Effector memory CD8-positive, alpha-beta T cell (primary cell): ENCODE measurements at places on chromosomes 7 and 10.
A peak's percentile ranks its signal among the peaks of the same experiment; 100 is the strongest.

DNA sequence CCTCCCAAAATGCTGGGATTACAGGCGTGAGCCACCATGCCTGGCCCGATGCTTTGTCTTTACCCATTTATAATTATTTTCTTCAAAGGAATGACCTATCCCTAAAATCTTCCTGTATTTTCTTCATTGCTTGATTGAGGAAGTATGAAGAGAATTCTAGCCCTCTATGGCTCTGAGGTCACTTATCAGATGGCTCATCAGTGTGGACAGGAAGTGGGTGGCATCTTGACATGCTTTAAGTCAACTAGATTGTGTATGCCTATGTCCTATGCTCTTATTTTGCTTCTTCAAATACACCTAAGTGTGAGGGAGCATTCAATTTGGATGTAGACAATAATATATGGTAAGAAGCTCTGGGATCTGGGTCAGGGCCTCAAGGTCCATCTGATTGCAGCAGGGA lies 1020.5 kb downstream of the LRMDA start:
- H3K27ac ChIP-seq, result no peak overlapping the region
- H3K27me3 ChIP-seq, result no peaks in the 10 kb centered on the region
- H3K36me3 ChIP-seq, result no peaks in the 10 kb centered on the region
- DNase-seq, result no peak

GRCh38 chr7:1011297-1012003 lies 28.5 kb downstream of the CYP2W1 start:
- peak; percentile 39 for DNase-seq
- H3K27ac ChIP-seq, result peak overlapping the region; percentile 88
- H3K4me1 ChIP-seq, result peaks cover 25% of the 10 kb centered on the region

DNA sequence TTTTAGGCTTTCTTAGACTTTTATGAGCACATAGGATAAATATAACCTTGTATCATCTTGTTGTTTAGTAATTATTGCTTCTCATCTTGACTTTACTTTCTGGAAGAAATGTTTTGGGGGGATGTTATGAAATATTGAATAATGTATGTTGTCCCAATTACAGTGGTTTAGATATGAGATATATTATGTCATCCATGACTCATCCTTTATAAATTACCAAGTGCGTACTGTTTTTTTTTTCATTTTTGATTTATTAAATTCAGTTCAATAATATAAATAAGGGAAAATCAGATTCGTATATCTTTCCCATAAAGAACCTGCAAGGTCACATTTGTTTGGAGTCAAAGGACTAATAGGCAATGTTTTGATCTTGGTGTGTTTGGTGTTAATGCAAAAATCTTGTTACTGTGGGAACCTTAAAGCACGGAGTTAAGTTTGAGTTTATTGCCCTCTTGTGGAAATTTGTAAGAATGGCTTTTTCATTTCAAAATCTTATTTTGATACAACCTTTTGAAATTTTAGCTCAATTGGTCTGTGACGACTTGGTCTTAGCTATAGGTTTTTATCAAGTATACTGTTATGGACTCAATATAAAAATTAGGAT lies 108.6 kb downstream of the SRI start:
- DNase-seq, result no peak
- no peaks in the 10 kb centered on the region for H3K27me3 ChIP-seq
- H3K36me3 ChIP-seq, result peaks cover 2% of the 10 kb centered on the region
- H3K27ac ChIP-seq, result no peak overlapping the region
- H3K4me1 ChIP-seq, result peaks cover 3% of the 10 kb centered on the region

DNA sequence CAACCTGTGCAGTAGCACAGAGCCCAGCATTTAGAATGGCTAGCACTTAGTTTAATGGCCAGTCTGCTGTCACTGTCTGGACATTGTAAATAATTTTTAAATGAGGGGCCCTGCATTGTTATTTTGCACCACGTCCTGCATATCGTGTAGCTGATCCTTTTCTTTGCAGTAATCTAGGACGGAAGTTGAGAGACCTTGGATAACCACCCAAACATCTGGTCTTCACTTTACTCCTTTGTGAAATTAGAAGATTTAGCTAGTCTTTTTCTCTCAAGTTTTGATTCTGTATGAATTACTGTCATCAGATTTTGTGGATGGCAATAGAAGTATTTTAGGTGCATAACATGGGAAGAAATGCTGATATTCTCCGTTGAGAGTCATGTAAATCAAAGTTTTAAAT lies 1.9 kb downstream of the MIOS start:
- H3K4me3 ChIP-seq, result no peak overlapping the region
- peaks cover 30% of the 10 kb centered on the region for H3K4me1 ChIP-seq
- H3K36me3 ChIP-seq, result no peaks in the 10 kb centered on the region
- DNase-seq, result no peak

DNA sequence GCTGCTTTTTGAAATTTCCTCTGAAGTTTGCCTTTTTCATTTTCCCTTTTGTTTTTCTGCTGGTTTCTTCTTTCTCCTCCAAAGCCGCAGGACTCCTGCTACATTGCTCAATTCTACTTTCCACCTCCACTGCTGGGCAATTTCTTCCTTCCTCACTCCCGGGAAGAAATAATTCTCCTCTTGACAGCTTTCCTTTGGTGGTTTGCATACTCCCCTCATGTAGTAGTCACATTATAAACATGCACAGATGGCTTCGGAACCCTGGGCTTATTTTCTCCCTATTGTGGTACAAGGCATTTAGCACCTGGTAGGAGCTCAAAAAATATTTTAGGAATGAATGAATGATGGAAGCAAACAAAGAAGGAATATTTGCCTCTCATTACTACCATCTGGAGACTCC lies 977.2 kb downstream of the LRMDA start:
- H3K4me1 ChIP-seq, result no peaks in the 10 kb centered on the region
- H3K27me3 ChIP-seq, result no peaks in the 10 kb centered on the region
- H3K4me3 ChIP-seq, result no peak overlapping the region
- no peak for DNase-seq
- no peak overlapping the region for H3K27ac ChIP-seq

GRCh38 chr10:69065406-69066361 lies 22.2 kb upstream of the SRGN start:
- no peaks in the 10 kb centered on the region for H3K36me3 ChIP-seq
- no peak overlapping the region for H3K4me3 ChIP-seq
- H3K4me1 ChIP-seq, result peaks cover 12% of the 10 kb centered on the region
- no peak overlapping the region for H3K27ac ChIP-seq

DNA sequence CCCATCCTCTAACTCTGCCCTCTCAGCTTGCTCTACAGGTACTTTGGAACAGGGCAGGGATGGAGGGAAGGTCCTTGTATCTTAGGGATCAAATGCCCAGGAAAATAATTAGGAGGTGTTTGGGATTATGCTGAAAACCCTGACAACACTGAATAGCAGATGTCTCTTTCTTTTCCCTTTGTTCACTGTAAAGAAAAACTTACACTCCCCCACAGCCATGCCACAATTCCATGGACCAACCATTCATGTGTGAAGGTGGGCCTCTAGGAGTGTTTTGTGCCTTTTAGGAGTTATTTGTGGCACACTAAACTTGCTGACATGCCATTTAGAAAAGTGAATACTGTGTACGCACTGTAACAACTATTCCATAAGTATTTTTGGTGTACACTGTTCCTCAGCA lies 108.1 kb downstream of the SNX10 start:
- H3K4me3 ChIP-seq, result peak overlapping the region; percentile 83
- H3K27me3 ChIP-seq, result peaks cover 73% of the 10 kb centered on the region
- no peak for DNase-seq
- H3K27ac ChIP-seq, result no peak overlapping the region

DNA sequence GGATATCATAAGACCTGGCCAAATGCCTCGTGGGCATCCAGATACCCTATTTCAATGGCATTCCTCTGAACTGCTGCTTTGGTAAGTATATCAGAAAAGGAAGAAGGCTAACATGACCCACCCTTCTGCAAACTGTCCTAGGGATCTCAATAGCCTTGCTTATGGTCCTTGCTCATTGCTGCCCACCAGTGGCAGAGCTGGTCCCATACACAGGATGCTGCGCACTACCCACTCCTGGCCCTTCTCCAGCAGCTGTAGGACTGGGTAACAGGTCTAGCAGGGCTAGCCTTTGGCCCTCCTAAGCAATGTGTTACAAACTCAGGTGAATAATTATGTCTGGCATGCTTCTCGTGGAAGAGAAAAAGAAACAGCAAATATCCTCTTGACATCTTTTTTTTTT lies 72.5 kb downstream of the C10orf90 start:
- no peak overlapping the region for H3K4me3 ChIP-seq
- H3K27me3 ChIP-seq, result no peaks in the 10 kb centered on the region
- no peak overlapping the region for H3K27ac ChIP-seq
- no peak for DNase-seq

DNA sequence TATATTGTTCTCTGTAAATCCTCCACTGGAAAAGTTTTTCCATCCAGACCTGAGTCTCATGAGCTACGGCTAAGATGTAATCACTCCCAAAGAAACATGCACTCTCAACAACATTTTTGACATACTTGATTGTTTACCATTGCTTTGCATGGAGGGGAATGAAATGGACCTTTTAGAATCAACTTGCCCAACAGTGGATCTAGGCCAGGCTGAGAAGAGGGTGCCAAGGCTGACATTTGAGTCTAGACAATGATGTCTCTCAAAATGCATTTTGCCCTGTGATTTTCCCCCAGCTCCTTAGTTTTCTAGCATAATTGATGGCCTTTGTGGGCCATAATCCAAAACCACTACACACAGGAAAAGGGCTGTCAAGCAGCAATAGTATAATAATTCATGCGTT lies 297.9 kb upstream of the KLF6 start:
- H3K4me1 ChIP-seq, result peaks cover 27% of the 10 kb centered on the region
- peaks cover 4% of the 10 kb centered on the region for H3K36me3 ChIP-seq
- H3K27me3 ChIP-seq, result no peaks in the 10 kb centered on the region
- no peak for DNase-seq
- H3K27ac ChIP-seq, result peak overlapping the region; percentile 46

GRCh38 chr10:48899781-48900180 lies 39.9 kb downstream of the LRRC18 start:
- no peak overlapping the region for H3K4me3 ChIP-seq
- H3K4me1 ChIP-seq, result no peaks in the 10 kb centered on the region
- H3K36me3 ChIP-seq, result no peaks in the 10 kb centered on the region
- H3K27me3 ChIP-seq, result peaks cover 11% of the 10 kb centered on the region
- DNase-seq, result no peak

DNA sequence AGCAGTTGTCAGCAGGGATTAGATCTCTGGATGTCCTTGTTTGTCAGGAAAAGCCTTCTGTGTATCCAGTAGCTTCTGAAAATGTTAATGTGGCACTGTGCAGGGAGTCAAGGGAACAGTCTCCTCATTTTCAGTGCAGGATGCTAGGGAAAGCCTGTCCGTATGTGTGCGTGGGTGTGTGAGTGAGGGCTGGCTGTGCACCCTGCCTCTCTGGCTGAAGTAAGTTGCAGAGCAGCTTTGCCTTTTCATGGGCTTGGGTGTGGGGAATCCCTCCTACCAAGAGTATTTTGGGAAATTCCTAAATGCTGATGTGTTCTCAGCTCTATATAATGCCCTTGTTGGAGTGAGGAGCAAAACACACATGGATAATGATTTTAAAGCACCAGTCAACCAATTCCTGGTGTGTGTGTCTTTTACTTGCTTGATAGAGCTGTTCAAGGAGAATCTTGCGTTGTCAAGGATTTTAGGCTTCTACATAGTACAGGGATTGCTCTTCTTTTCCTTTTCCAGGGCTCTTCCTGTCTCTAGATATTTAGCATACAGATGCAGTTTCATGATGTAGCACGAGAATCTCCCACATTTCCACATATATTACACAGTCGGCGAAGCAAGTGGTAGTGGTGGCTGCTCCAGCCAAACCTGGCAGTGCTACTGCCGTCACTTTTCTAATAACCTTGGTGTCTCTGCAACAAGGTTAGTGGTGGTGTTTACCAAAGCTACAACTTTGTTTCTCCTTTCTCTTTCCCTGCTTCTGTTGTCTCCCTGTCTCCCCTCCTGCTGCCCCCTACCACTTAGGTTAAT lies 92.8 kb downstream of the MCU start:
- H3K36me3 ChIP-seq, result no peaks in the 10 kb centered on the region
- no peaks in the 10 kb centered on the region for H3K27me3 ChIP-seq
- H3K4me1 ChIP-seq, result peaks cover 11% of the 10 kb centered on the region
- DNase-seq, result no peak
- H3K27ac ChIP-seq, result peak overlapping the region; percentile 5

DNA sequence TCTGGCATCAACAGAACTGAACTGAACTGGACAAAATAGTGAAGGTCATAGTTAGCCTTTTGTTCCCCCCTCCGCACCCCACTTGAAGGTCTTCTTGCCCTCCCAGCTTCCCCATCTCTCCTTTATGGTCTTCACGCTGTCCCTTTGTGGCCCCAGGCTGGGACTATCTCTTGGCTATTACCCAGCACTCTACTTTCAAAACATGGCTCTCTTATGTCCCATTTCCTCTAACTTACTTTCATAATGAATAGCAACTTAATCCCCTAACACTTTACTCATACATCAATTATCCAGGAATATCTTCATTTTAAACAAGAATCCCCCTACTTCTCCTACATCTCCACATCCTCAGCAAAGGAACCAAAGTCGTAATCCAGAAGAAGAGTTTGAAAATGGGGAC lies 135.3 kb upstream of the ITGB1 start:
- no peak overlapping the region for H3K27ac ChIP-seq
- H3K4me1 ChIP-seq, result peaks cover 4% of the 10 kb centered on the region
- H3K4me3 ChIP-seq, result no peak overlapping the region
- no peaks in the 10 kb centered on the region for H3K27me3 ChIP-seq

DNA sequence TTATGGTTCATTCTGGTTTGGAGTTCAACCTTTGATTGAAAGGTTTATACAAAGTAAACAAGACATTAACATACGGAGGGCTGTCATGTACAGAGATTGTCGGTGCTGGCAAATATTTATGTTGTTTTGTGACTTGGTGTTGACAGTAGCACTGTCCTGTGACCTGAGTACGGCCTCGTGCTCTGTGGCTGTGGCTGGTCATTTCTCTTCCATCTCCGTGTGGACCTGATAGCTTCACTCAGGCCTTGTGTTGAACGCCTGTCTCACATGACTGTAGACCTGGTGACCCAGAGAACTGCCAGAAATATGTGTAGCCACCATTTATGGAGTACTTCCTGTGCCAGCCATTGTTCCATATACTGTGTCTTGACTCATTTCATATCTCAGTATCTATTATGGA lies 311.6 kb downstream of the CCDC3 start:
- H3K4me3 ChIP-seq, result no peak overlapping the region
- no peaks in the 10 kb centered on the region for H3K27me3 ChIP-seq
- DNase-seq, result no peak
- H3K27ac ChIP-seq, result no peak overlapping the region
- peaks cover 4% of the 10 kb centered on the region for H3K36me3 ChIP-seq

- H3K27ac ChIP-seq, result no peak overlapping the region
- no peaks in the 10 kb centered on the region for H3K27me3 ChIP-seq
- peaks cover 77% of the 10 kb centered on the region for H3K4me1 ChIP-seq
- peaks cover 72% of the 10 kb centered on the region for H3K36me3 ChIP-seq
Observed at GRCh38 chr10:3806603-3807002, 21.6 kb upstream of the KLF6 start.

- H3K4me3 ChIP-seq, result no peak within 1 kb of the TSS
- H3K27me3 ChIP-seq, result no peaks in the 10 kb centered on the region
- peaks cover 21% of the 10 kb centered on the region for H3K4me1 ChIP-seq
- no peak for DNase-seq
- no peak within 1 kb of the TSS for H3K27ac ChIP-seq
Observed at GRCh38 chr10:86968271-86968993, at the start of gene ADIRF. ADIRF (plus strand) TSS chr10:86968482; CDS start chr10:86968545, 63 bp downstream.
